ENCODE measurements at places on chromosomes 5 and 9. TPM values are rescaled to one million over a fixed set of nuclear protein-coding genes. Genes with fewer than 3 reads are reported as not detected.

GRCh38 chr5:15798006-15798405, 298.0 kb downstream of the FBXL7 start:
- no peak for DNase-seq

DNA sequence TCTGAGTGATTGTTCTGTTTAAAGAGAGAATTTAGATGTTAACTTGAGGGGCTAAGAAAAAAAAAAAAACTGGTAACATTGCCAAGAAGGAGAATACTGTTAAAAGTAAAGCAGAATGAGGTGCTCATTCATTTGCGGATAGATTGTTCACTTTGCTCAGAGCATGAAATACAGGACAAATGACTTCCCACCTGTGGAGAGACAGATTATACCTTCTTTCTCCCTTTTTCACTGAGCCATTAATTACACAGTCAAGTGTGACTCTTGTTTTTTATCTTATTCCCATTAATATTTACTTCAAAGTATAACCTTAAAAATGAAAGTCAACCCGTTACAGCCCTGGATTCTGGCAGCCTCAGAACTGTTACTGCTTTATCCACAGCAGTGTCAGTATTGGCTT, 264.5 kb downstream of the TAF11L14 start:
- DNase-seq: no peak

GRCh38 chr9:74765481-74765971, 122.2 kb downstream of the TRPM6 start:
- DNase-seq: no peak

DNA sequence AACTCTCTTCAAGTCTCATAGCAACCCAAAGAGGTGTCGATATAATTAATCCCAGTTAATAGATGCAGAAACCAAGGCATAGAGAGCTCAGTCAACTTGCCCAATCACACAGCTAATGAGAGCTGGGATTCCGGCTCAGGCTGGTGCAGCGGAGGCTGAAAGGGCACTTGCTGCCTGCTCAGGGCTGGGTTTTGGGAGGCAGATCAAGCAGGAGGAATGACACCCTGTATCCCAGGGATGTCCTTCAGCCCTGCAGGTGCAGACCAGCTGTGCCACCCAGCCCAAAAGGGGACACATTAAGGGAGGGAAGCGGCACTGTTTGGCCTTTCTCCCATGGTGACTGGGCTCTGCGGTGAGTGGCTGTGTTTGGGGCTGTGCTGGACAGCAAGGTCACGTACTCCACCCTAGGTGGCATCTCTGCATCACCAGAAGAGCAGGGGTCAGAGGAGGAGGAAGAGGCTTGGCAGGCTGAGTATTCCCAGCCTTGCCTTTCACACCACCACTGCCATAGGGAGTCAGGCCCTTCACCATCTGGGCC, 124.1 kb downstream of the MVB12B start:
- DNase-seq: no peak

GRCh38 chr9:90801973-90802322, 329 bp downstream of the SYK start:
- no peak for DNase-seq

DNA sequence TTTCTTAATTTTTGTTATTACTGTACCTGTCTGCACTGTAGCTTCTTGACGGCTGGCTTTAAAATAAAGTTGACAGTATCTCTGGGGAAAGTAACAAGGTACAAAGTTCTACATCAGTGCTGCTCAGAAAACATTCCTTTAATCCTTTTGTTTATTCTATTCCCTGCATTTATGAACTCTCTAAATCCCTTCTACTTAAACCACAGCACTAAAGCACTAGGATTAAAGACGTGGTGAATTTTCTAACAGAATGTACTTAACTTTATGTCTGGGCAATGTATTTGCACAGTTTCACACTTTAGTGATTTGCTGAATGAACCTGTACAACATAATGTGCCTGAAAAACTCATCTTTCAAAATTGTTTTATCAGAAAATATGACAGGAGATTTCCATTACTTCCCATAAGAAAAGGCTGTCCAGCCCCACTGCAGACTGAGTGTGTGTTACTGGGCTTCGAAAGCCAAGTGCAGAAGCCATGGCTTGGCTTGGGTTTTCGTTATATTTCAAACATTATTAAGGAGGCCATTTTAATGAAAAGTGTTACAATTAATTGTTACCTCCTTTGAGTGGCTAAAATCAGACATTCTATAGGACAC, 43.8 kb downstream of the LHFPL2 start:
- no peak for DNase-seq

DNA sequence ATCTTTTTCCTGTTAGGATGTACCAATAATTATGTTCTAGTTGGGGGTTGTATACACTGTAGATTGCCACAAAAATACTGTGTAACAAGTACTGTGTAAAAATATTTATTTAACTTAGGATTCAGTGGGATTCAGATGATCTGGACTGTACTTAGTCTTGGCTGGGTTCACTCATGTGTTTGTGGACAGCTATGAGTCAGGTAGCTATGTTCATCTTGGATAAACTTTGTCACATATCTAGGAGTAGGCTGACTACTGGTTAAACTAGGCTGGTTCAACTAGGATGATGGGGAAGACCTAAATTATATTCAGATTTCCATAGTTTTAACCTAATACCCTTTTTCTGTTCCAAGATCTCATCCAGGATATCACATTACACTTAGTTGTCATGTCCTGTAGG, 32.1 kb upstream of the TNFSF15 start:
- no peak for DNase-seq

- no peak for DNase-seq
Observed at GRCh38 chr5:17891881-17892280, 257.6 kb downstream of the TAF11L14 start.

- no peak for DNase-seq
Observed at GRCh38 chr9:128456613-128457061, 831 bp downstream of the ODF2 start.

Gene DNAJC18
- total RNA-seq: 22.0 TPM

Gene CBY3
- 1.4 TPM for total RNA-seq

Gene NEUROG1
- not detected for total RNA-seq

- DNase-seq: no peak
Observed at GRCh38 chr5:56479696-56480077, 246.6 kb upstream of the ANKRD55 start.

DNA sequence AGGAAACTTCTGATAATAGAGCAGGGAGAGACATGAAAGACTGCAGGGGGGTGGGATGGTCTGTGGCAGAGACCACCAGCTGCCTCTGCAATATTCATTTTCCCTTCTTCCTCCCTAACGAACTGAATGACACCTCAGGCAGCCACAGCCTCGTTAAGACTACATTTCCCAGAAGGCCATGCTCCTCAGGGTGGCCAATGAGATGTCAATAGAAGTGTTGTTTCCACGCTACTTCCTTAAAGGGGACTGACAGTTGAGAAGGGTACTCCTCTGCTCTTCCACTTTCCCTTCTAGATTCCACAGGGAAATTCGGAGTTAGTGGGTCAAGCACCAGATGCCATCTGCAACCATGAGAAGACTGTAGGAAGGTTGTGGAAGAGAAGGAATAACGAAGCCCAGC, 52.0 kb upstream of the DAPK1 start:
- no peak for DNase-seq

Gene CSF2
- not detected for total RNA-seq

Gene OGN
- total RNA-seq: not detected

Gene DNAH5
- total RNA-seq: 0.50 TPM

- DNase-seq: no peak
Observed at GRCh38 chr5:178129296-178129695, 1.5 kb upstream of the RMND5B start.

Gene LAMC3
- total RNA-seq: 12.3 TPM

GRCh38 chr5:74374656-74375055, 265.9 kb downstream of the ENC1 start:
- DNase-seq: no peak

Gene ADAMTS2
- 5.2 TPM for total RNA-seq

GRCh38 chr9:87350915-87351314, 146.8 kb upstream of the DAPK1 start:
- no peak for DNase-seq

- no peak for DNase-seq
Observed at GRCh38 chr9:116133163-116133562, 20.4 kb upstream of the PAPPA start.

- DNase-seq: no peak
Observed at GRCh38 chr5:56837381-56837780, 22.0 kb downstream of the MAP3K1 start.

DNA sequence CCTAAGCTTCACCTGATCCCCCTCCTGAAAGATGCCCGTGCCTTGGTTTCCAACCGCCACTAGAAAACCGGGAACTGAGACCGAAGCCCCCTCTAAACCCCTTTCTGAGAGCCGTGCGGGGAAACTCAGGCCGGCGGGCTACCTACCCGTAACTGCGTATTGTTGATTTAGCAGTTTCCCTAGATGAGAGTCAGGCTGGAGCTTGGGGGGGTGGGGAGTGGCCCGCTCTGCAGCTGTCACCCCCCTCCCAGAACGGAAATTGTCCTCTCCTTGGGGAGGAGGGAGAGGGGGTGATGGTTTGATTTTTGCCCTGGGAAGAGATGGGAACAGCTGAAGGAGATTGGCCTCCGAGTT, 2.5 kb downstream of the CXXC5 start:
- DNase-seq: no peak

Gene PDE6A
- total RNA-seq: not detected

- no peak for DNase-seq
Observed at GRCh38 chr5:55485073-55485472, 49.7 kb downstream of the PLPP1 start.

DNA sequence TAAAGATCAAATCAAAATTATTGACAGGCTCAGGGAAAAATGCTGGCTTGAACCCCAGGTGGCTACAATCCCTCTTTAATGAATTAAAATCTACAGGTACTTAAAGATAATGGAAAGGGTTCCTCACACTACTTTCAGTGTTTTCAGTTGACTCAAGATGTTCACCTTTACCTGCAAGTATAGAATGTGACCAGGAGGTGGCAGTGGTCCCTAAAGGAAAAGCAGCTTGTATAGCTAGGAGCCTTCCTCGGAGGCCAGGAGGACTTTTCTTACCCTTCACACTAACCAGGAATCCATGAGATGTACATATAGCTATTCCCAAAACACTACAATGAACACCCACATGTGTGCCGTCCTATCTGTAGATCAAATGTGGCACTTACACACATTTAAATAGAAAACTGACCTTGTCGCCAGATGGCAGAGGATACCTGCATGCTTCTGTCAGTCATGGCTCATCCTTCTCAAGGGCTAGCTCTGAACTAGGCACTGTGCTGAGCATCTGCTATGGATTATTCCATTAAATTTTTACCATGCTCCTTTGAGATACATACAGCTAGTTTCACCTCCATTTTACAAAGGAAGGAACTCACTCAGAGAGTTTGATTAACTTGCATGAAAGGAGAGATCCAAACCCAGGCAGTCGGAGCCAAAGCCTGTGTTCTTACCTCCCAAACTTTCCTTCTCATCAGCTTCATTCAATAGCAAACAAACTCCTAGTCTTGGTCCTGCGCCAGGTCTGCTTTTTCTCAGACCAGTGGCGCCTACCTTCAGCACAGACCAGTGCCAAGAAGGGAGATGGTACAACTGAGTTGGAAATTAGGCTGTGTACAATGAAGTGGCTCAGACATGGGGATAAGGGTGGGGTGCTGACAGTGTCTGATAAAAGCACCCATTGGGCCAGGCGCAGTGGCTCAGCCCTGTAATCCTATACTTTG, 24.5 kb downstream of the C9orf152 start:
- peak; percentile 17 for DNase-seq

Measured in H1 (cell line).